ENCODE measurements at places on chromosomes 4 and X.

DNA sequence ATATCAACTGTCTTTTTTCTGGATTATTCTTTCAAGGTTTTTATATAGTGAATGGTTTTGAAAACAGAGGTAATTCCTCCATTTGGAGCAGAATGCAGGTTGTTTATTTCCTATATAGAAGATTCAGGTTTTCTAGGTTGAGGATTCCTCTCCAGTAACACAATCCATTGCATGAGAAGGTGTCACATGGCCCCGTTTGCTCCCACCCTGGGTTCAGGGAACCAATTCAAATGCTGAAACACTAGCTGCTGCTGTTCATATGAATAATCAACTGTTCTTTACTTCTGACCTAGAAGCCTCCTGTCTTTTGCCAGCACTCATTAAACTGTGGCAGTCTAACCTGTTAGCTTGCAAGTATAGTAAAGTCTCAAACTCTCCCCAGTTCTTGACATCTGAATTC is 1316.9 kb upstream of the TENM3 start:
- DNase-seq, result no peak

- DNase-seq, result no peak
These were observed 55.3 kb upstream of the SFRP2 start for GRCh38 chr4:153844144-153844543.

GRCh38 chr4:153013202-153013977 is 77.3 kb downstream of the FHDC1 start:
- no peak for DNase-seq

DNA sequence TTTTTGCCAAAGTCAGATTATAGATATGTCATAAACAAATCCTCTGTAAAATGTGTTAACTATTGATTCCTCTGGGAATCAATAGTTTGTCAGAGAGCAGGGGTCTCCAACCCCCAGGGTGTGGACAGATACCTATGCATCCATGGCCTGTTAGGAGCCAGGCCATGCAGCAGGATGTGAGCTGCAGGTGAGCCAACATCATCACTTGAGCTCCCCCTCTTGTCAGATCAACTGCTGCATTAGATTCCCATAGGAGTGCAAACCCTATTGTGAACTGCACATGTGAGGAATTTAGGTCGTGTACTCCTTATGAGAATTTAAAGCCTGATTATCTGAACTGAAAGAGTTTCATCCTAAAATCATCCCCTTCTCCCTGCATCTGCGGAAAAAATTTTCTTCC is 1365.4 kb downstream of the ARAP2 start:
- no peak for DNase-seq

DNA sequence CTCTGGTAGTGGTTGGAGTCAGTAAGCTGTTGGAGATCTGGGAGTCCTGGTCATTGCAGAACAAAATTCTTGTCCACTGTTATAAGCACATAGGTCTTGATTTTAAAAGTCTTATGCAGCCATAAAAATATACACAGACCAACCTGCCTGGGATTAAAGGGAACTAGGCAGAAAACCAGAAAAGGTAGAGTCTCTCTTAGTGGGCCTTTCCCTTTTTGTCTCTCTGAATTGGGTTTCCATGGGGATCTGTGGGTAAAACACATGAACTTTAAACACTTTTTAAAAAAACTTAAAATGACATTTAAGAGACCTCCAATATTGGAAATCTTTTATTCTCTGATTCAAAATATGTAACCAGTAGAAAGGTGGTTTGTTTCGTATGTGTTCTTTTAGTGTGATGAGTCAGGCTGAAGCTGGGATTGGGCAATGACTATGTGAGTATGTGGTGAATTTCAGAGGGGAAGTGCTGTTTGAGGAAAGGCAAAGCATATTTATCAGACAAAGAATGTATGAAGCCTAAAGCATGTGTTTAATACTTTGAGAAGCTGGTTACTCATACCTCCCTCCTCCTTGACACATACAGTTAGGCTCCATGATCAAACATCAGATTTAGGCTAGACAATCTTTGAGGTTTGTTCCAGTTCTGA is 29.6 kb downstream of the SLC16A2 start:
- DNase-seq, result peak; percentile 76

GRCh38 chrX:145552643-145553042 is 265.0 kb upstream of the SLITRK2 start:
- no peak for DNase-seq

DNA sequence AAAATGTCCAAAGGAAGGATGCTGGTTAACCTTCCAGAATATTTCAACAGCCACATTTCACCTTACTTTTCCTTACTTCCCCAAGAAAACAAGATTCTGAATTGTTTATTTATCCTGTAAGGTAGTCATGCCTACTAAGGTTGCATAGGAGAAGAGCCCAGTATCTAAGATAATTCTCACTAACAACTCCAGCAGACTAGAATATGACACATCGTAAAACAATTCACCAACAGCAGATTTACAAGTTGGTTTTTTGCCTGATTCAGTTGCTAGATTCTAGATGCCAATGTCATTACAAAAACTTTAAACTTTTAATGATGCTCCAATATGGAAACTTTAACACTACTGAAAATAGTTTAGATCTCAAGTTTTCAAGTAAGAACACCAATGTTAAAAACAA is 176.4 kb downstream of the IL13RA2 start:
- no peak for DNase-seq

DNA sequence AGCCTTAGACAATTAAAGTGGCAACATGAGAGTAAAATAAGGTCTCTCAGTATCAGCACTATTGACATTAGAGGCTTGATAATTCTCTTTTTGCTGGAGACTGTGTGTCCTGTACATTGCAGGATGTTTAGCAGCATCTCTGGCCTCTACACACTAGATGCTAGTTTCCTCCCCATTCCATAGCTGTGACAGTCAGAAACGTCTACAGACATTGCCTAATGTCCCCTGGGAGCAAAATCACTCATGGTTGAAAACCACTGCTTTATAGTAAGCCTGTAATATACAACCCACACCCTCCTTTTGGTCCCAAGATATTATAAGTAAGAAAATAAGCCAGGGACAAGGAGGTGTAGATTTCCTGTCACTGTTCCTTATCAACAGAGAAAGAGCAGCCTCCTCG is 166.0 kb downstream of the FRMPD4 start:
- no peak for DNase-seq

GRCh38 chr4:823761-824460 is 2.0 kb downstream of the CPLX1 start:
- DNase-seq, result no peak

- DNase-seq, result no peak
These were observed 24.7 kb upstream of the EPGN start for GRCh38 chr4:74283614-74284013.

- no peak for DNase-seq
These were observed 74.3 kb upstream of the TEX13D start for GRCh38 chrX:124257924-124258702.

- peak; percentile 91 for DNase-seq
These were observed 24.6 kb downstream of the VSIG4 start for GRCh38 chrX:66015152-66015831.

GRCh38 chr4:114180481-114180880 is 201.0 kb upstream of the ARSJ start:
- peak; percentile 27 for DNase-seq

DNA sequence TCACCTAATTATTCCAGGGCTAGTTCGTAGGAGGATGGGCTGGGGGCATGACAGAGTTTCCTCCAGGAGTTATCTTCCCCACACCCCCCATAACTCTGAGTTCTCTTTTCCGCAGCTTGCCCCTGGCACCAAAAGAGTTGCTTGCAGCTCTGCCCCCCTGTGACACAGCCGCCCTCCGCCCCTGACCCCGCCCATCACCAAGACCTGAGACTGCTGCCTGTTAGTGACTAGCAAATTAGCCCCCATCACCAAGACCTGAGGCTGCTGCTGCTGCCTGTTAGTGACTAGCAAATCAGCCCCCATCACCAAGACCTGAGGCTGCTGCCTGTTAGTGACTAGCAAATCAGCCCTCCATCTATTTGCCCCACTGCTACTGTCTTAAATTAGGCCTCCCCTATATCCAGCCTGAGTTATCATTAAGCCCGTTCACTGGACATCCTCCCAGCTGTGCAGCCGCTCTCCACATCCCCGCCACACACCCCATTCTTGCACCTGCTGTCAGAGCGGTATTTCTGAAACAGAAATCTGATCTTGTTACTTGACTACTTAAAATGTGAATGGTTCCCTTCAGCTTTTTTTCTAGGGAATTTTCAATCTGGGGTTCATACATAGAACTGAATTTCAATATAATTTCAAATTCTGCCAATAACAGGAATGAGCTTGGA is 1.5 kb upstream of the PAPSS1 start:
- DNase-seq, result no peak

- DNase-seq, result no peak
These were observed 74.4 kb downstream of the MBNL3 start for GRCh38 chrX:132414404-132414803.

GRCh38 chr4:184329659-184330400 is 112.2 kb upstream of the ENPP6 start:
- peak; percentile 97 for DNase-seq

- DNase-seq, result no peak
These were observed 17.0 kb upstream of the MAGED1 start for GRCh38 chrX:51876441-51876840.

- DNase-seq, result no peak
These were observed 23.0 kb downstream of the RTL5 start for GRCh38 chrX:72108666-72109065.

- no peak for DNase-seq
These were observed 56.6 kb upstream of the TNIP3 start for GRCh38 chr4:121220698-121221097.

GRCh38 chrX:64843224-64843623 is 133.0 kb downstream of the ZC4H2 start:
- no peak for DNase-seq

GRCh38 chr4:169565606-169566005 is 46.8 kb downstream of the NEK1 start:
- no peak for DNase-seq

DNA sequence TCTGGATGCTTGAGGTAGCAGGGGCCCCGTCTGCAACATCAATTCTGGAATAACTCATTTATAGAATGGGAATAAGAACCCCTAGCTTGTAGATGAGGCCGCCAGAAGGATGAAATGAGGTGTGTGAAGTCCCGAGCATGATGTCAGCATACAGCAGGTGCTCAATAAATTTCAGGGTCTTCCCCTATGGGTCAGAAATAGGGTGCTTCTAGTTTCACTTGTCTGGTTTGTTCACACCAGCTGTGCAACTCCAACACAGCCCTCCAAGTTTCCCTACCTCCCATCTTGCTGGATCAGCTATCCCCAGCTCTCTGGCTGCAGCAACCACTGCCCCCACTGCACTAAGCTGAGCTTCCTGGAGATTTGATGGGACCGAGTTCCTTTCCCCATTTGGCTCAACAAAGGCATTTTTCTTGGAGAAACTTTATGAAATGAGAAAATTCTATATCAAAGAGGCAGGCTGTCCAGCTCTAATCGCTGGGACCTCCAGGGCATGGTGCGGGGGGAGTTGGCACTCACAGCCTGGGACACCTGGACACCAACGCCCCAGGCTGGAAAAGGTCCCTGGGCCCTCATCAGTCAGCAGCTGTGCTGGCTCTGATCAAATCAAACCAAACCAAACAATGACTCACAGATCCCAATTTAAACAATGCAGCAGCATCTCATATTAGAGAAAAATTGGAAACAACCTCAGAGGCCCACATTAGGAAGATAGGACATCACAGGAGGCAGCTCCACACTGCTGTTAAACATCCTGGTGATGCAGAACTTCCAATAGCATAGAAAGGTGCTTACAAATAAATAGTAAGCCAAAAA is 13.3 kb downstream of the SLC2A9 start:
- DNase-seq, result no peak

GRCh38 chr4:26687728-26688127 is 103.8 kb downstream of the TBC1D19 start:
- no peak for DNase-seq

DNA sequence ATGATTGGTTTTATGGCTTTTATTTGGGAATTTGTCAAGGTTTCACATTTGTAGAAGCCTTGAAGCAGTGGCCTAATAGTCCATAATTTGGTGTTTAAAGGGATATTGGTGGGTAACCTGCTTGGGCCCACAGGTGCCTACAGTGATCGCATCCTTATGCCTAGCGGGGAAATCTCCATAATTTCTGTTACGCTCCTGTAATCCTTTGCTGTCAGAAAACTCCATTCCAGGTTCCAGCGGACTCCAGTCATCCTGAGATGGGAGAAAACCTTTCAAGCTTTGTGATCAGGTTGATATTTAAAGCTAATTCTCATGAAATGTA is 257.0 kb upstream of the JADE1 start:
- no peak for DNase-seq

DNA sequence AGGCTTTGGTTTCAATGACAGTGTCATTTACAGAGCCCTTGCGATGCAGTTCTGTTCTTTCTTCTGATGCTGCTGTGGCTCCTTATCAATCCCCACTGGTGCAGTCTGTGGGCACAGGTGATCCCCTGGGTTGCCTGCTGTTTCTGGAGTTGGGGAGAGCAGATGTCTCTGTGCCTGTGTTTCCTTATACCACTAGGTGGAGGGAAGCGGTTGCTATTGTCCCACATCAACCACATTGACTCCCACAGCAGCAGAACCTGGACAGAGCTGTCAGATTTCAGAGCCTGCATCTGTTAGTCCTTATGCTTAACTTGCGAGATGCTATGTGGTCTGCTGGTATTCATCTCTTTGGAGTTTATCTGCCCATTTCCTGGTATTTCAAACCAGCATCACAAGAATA is 57.7 kb downstream of the NEIL3 start:
- no peak for DNase-seq

All from suppressor macrophage (primary cell).